Left ventricle myocardium superior (tissue), 1 donor: ENCODE measurements at places on chromosomes 11 and 22.
A peak's percentile ranks its signal among the peaks of the same experiment; 100 is the strongest.

DNA sequence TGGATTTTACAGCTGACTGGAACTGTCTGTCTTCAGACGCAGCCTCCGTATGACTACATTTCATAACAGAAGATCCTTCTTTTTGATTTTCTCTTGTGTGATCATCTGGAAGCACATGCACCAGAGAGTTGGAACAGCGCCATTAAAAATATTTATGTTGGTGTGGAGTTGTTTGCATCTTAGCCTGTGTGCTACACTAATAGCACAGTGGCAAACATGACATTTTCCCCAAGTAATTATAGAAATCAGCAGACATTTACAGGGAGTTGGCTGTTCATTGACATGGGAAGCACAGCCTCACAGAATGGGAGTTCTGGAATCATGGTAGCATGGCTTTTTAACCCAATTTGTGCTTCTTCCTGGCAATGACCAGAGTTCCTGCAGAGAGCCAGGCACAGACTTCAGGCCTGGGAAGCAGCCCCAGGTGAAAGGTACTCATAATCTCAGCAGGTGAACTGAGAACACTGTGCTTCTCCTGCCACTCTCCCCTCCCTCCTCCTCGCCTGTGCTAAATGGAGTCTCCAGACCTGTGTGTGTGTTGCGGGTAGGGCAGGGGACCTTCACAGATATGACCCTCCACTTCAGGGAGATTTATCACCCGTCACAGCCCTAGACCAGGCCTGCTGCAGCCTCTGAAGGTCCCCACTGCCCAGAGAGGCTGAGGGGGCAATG is 82.8 kb upstream of the PLET1 start:
- DNase-seq = no peak

- DNase-seq = no peak
Measured at GRCh38 chr11:72840780-72841179, 26.6 kb downstream of the ATG16L2 start.

- no peak for DNase-seq
Measured at GRCh38 chr22:36162127-36163034, 1.8 kb upstream of the APOL3 start.

DNA sequence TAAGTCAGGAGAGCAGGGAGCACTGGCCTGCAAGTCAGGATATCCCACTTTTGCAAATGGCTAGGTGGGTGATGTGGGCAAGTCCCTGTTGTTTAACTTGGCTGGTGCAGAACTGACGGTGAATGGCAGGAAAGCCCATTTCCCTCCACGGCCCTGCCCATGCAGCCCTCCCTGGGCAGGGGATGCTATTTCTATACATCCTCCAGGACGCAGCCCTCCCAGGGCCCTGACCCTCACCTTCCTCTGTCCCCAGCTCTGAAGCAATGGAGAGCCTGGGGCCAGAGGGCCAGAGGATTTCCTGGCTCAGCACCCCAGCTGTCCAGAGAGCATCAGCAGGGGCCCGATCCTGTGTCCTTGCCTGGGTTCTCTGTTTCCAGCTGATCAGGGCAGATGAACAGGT is 91.3 kb downstream of the TSPAN18 start:
- DNase-seq = peak; percentile 44

- no peak for DNase-seq
Measured at GRCh38 chr11:8531982-8532381, 62.0 kb downstream of the STK33 start.

DNA sequence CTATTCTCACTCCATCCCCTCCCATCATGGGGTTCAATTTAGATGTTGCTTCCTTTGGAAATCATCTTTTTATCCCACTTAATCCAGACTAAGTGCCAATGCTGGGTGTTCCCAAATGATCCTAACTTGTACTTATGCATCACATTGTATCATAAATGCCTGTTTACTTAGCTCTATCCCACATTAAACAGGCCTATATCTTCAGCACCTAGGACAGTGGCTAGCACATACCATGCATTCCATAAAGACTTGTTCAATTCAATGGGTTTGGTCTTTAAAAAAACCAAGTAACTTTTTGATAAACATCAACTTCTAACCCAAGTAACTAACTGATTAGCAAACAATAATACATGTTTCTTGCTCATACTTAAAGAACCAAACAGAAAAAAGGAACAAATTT is 40.6 kb downstream of the RSF1 start:
- no peak for DNase-seq

GRCh38 chr11:60966890-60967289 is 4.6 kb upstream of the CD6 start:
- no peak for DNase-seq

DNA sequence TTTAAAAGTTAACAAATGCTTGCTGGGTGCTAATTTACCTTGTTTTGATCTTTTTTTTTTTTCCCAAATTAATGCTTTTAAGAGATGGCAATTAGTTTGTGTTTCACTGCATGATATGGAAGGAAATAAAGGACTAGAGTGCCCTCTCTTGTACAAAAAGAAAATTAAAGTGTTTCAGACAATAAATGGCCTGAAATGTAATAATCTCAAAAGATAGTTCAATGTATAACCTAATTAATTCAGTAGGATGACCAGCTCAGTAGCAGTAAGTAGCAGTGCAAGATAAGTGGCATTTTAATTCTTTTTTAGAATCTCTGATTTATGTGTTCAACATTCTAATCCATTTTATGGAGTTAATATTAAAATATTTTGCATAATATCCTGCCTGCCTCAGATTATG is 39.9 kb upstream of the MYO18B start:
- no peak for DNase-seq

DNA sequence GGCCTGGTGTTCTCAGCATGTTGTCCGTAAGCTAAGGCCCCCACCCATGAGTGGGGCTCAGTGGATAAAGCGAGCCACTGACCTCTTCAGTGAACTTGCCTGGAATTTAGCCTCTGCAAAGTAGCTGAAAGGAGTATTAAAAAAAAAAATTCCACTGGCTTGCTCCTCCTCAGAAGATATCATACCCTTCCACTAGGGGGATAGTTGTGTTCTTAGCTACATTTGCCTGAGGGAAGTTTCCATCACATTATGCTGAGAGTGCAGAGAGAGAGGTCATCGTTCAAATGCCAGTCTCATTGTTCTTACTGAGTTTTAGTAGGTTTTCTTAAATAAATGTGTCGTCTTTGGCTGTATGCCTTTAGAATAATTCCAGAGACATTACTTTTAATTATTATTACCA is 879.7 kb downstream of the JRKL start:
- DNase-seq = no peak

- DNase-seq = no peak
Measured at GRCh38 chr11:78612721-78613377, 38.2 kb upstream of the NARS2 start.

DNA sequence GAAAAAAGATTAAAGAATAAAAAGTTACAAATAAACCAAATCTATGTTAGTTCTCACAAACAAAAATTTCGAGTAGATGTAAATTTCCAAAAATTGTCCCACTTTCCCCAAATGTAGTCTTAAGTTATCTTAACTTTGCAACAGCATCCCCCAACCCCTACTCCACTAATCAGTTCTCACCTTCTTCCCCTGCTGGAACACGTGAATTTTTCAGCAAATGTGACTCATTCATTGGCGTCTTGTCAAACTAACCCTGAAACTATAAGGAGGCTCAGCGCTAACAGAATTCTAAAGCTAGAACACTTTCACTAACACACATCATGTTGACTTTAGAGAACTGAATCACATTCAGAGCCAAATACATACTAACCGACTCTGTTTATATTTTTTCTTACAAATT is 46.1 kb downstream of the PHF21A start:
- no peak for DNase-seq

DNA sequence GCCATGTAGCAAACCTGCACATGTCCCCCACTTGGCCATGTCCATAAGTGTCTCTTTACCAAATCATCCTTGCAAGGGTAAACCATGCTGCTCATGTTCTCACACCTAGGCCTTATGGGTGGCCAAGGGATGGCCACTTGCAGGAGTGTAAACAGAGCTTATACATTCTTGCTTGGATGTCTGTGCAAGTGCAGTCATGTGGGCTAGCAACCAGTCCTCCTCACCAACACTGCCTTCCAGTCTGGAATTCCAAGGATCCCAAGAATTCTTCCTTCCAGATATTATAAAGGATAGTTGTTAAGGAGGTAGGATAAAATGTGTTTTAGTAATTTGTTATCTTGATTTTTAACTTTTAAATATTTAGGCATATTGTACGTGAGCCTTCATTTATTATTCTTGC is 47.8 kb upstream of the OR5P2 start:
- no peak for DNase-seq

DNA sequence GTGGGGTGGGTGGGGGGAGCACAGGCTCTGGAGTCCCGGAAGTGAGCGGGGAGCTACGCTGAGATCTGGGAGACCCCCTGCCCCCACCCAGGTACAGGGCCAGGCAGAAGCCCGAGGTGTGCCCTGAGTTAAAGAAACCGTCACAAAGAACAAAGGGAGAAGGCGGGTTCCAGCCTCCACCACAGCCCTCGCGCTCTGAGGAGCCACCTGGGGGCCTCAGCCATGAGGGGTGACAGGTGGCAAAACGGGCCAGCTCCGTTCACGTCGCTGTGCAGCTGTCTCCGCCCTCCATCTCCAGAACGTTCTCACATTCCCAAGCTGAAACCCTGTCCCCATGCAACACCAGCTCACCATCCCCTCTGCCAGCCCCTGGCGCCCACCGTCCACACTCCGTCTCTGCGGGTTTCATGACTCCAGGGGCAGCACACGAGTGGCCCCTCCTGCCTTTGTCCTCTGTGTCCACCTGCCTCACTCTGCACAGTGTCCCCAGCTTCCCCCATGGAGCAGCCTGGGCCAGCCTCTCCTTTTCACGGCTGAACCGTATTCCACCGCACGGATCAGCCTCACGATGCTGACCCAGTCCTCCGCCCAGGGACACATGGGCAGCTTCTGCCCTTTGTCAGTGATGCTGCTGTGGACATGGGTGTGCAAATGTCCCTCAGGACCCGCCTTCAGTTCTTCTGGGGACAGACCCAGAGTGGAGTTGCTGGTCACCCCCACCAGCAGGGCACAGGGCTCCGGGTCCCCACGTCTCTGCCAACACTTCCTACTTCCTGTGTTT is 1.7 kb upstream of the MUC5B start:
- DNase-seq = peak; percentile 14

- no peak for DNase-seq
Measured at GRCh38 chr11:22555881-22556280, 69.7 kb downstream of the FANCF start.

DNA sequence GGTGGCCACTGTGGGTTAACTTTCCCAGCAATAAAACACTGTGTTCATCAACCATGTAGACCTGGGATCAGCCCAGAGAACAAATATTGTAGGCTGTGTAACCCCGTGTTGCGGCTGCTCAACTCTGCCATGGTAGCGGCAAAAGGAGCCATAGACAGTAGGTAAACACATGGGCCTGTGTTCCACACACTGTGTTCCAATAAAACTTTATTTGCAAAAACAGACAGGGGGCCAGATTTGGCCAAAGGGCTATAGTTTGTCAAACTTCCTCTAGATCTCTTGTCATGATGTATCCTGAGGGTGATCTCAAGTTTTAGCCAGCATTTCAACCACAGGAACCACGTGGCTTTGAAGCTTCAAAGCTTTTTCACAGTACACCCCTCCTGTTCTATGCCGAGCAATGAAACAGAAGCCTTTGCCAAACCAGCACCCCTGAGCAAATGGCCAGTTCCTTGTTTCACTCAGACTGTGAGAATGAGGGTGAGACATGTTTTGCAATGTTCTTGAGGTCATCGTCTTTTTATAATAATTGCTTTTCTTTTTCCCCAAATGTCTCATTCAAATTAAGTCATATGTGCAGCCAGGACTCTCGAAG is 49.9 kb upstream of the FADD start:
- no peak for DNase-seq

- no peak for DNase-seq
Measured at GRCh38 chr11:47104261-47104950, 72.3 kb downstream of the ARFGAP2 start.

GRCh38 chr11:125215976-125216375 is 51.4 kb downstream of the PKNOX2 start:
- DNase-seq = no peak

- no peak for DNase-seq
Measured at GRCh38 chr22:42586381-42586780, 28.3 kb downstream of the POLDIP3 start.

DNA sequence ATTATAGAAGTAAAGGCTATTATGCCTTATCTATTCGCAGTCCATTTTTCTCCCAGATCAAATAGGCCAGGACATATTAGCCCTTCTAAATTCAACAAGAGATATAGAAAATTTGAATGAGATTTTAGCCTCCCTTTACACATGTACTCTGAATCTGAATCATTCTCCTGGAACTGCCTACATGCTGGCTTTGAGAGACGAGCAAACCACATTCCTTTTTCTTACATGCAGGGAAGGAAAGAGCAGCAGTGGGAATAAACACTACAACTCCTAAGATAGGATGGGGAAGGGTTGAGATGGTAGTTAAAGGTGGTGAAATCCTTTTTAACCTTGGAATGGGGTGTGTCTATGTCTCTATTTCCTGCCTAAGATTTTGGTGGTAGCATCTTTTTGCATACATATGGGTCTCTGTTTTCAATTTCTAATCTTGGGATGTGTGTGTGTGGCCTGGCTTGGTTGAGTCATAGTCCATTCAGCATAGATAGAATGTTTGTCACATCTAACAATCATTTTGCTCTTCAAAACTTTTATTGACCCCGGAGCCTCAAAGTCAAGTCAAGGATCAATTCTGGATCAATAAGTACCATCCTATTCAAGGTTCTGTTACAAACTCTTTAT is 11.1 kb upstream of the OOSP2 start:
- no peak for DNase-seq

DNA sequence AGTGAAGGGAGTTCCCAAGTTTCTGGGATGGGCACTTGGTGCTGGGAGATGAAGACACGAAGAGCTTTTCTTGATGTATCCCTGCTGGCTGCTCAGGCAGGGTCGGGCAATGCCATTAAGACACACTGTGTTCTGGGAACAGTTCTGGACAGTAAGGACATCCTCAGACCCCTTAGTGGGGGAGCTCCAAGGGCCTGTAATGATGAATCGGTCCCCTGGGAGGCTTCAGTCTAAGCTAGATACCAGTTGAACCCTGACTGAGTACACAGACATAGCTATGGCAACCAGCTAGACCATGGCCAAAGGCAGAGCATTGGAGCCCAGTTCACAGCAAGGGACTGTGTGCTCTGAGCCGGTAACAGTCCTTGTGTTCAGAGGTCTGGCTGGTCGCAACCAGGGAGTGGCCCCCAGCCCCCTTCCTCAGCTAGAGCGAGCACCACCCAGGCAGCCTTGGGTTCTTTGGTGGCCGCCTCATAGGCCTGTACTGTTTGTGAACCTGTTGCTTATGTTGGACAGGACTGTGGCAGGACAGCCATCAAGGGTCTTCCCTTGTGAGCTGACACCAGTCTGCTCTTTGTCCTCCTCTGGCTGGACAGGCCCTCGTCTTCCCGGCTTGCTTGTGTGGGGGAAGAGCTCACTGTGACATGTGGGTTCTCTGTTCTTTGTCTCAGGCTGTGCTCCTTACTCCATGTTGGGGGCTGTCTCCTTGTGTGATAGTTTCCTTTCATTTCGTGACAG is 25.0 kb downstream of the MED15 start:
- no peak for DNase-seq

- no peak for DNase-seq
Measured at GRCh38 chr22:20763630-20764470, 10.1 kb upstream of the SERPIND1 start.

- no peak for DNase-seq
Measured at GRCh38 chr22:36267896-36268485, 15.1 kb downstream of the APOL1 start.
